ENCODE measurements at places on chromosomes 7 and 10.

GRCh38 chr10:124128811-124129145, 35.4 kb upstream of the CHST15 start:
- no peak for DNase-seq

- peak; percentile 98 for DNase-seq
These were observed 1.2 kb downstream of the KLLN start for GRCh38 chr10:87861953-87862678.

DNA sequence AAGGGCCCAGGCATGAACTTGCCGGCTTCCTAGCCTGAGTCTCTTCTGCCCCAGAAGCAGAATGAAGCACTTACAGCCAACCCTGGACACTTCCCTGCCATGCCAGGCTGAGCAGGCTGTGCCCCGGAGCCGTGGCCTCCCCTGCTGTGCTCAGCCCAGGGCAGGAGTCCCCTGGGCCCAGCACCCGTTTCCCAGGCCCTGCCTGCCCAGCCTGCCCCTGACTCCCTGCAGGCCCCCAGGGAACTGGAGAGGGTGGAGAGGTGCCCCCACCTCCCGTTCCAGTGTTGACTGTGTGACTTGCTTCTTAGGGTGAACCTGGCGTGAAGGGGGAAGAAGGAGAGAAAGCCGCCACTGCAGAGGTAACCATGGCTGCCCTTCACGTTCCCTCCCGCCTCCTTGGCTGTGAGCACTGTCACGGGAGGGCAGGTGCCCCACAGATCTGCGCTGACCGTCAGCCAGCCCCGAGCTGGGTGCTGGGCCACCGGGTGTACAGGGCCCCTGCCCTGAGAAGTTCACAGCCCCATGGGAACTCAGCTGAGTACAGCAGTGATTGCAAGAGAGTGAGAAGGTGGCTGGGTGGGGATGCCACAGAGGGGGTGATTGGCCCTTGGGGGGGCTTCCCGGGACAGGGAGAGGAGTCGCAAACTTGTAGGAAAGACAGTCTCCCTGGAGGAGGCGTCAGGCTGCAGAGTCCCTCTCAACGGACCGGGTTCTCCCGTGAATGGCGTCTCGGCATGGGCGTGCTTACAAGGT, 75.9 kb downstream of the MYL10 start:
- no peak for DNase-seq

DNA sequence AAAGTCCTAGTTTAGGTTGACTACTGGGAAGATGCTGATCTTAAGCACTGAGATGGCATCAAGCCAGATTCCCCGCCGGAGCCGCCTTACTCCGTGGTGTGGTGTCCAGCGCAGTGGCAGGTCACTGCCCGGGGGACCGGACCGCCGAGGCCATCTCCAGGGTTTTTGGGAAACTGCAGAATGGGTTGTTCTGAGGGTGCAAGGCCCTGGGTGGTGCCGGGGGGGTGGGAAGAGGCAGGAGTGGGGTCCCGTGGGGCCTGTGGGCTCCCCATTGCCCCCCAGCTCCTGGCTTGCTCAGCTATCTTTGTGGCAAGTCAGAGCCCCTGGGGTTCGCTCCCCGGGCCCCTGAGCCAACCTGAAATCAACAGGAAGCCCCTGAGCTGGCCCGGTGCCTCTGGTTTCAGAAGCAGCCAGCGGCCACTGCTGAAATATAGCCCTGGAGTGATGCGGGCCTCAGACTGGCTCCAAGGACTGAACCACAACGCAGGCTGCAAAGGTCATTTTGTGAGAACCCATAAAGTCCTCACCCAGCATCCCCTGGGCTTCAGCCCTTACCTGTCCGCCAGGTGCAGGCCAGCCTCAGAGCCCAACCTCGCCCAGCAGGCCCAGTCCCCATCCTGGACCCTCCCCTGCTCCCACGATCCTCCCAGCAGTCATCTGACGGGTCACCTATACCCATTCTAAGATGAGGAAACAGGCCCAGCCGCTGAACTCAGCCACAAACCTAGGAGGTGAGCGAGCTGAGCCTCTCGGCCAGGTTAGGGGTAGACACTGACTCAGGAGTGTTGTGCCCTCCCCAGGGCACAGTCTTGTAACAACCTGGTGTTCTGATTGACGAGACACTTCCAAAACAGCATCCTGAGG, 102.7 kb downstream of the PDGFA start:
- DNase-seq: no peak

- DNase-seq: peak; percentile 21
These were observed 620.4 kb downstream of the GALNT17 start for GRCh38 chr7:71752171-71752935.

DNA sequence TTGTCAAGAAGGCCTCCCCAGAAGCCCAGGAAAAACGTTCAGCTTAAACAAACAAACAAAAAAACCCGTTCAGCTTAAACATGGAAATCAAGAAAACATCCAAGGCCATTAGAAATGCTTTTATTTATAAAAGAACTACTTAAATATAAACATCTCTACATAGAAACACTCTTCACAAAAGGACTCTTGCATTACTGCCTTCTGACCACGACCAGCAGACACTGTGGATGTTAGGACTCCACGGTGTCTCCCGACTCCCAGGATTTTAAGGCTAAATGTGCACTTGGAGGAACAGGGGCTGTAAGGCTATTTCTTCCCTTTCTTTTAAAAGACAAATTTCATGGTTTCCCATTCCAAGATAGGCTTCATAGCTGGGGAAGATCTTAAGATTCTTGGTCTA, 93.0 kb downstream of the ABCC2 start:
- no peak for DNase-seq

DNA sequence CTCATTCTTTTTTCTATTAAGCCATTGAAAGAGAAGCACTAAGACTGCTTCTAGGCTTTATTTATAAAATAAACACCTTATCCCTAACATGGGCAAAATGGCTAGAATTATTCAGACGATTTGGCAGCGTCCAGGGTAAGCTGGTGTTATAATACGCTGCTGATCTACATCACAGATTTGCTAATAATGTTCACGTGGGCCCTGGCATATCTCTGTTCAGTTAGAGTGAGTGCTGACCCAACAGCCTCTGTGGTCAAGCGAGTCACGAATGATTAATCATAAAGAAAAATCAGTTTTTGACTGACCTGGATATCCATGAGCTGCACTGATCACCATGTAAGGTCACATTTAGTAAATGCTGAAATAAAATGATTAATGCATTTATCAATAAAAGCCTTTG, 28.4 kb upstream of the CBLL1 start:
- DNase-seq: no peak

GRCh38 chr7:28607855-28608193, 195.5 kb downstream of the CREB5 start:
- no peak for DNase-seq

- no peak for DNase-seq
These were observed 110.3 kb downstream of the VPS41 start for GRCh38 chr7:38798552-38799267.

DNA sequence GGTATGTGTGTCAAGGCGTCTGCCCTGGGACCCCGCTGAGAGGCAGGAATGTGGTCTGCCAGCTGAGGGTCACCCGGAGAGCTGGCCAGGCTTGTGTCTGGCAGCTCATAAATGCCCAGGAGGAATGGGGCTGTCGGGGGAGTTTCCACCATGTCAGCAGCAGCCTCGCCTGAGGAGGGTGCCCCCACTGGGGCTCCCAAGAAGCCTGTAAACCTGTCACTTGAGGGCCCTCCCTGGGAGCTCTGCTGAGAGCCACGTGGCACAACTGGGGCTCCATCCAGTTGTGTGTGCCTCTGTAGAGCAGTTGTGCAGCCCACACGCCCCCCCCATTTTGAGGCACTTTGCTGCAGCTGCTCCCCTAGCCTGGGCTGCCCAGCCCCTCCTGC, 70.6 kb downstream of the NEURL1 start:
- DNase-seq: no peak

GRCh38 chr10:101923256-101923655, 79.7 kb upstream of the KCNIP2 start:
- DNase-seq: no peak

DNA sequence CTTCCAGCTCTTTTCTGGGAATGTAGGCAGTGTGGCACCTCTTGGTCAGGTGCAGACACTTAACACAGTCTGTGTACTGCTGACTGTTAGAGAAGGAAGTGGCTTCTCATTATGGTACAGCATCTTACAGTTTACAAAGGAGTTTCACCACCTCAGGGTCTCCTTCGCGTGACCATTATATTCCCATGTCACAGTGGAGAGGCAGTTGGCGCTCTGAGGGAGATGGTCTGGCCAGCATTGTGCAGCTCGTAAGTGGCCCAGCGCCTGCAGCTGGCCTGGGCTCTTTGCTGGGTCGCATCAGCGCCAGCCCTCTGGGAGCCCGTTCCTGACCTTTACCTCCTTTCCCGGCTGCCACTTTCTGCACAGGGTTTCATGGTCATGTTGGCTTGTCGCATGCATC, 15.4 kb downstream of the TSPAN15 start:
- DNase-seq: no peak

DNA sequence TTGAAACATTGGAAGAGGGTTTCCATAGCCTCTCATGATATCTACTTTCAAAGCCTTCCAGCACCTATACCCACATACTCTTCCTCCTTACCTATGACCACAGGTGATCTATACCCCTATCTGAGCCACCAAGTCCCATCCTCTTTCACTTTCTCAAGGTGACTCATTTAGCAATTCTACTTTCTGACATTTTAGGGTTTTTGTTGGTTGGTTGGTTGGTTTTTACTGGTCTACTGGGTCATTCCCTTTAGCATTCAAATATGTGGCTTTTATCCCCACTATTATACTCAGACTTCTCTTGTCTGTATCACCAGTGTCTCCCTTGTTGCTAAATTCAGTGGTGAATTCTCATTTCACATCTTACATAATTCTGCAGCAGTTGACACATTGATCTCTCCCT, 130.4 kb upstream of the STEAP4 start:
- DNase-seq: no peak

DNA sequence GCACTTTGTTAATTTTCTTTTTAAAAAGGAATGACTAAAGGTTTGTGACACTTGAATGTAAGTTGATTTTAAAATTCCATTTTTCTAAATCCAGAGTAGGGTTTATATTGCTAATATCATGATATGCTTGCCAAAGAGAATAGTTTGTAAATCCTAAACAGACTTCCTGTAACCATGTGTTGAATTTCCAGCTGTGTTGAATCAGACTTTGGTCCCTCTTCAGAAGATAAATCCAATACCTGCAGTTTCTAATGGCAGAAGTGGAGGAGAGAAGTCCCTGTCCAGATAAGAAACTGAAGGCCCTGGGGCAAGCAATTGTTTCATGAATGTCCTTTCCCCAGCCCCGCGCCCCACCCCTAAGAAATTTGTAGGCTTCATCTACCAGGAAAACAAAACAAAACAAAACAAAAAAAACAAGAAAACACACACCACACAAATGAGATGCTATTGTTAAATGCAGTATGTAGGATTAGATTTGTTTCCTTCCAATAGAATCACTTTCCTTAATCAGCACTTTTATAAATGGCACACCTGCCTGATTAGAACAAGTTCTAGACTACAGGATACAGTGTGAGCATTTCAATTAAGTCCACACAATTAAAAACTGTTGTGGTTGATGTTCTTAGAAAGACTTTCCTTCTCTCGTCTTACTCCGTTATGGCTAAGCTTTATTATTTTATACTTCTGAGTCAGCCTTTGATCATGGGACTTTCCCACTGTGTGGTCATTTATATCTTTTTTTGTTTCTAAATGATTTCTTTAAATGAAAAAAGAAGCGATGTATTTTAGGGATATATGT, 122.8 kb downstream of the KAT6B start:
- no peak for DNase-seq

- peak; percentile 33 for DNase-seq
These were observed 58.6 kb upstream of the OPALIN start for GRCh38 chr10:96417441-96417840.

- DNase-seq: no peak
These were observed 701.6 kb upstream of the ANKRD30A start for GRCh38 chr10:36423821-36424248.

GRCh38 chr10:84098667-84099066, 40.6 kb upstream of the GHITM start:
- DNase-seq: no peak

DNA sequence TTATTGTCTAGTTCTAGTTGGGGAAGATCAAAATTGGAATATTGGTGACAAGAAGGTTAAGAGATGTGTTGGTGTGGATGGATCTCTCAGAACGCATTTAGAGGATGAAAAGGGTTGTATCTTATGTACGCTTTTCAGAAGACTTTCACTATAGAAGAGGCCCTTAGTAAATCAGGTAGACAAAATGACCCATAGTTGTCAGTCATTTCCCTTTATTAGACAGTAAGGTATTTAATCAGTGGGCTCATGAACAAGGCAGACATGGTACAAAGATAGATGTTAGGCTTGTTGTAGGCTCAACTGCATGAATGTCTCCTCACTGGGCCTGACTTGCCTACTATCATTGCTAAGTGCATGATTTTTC, 359.2 kb downstream of the PHF14 start:
- no peak for DNase-seq

GRCh38 chr7:54811041-54811845, 52.2 kb upstream of the SEC61G start:
- DNase-seq: no peak

- no peak for DNase-seq
These were observed 1.2 kb downstream of the ANTXRL start for GRCh38 chr10:46287846-46288477.

DNA sequence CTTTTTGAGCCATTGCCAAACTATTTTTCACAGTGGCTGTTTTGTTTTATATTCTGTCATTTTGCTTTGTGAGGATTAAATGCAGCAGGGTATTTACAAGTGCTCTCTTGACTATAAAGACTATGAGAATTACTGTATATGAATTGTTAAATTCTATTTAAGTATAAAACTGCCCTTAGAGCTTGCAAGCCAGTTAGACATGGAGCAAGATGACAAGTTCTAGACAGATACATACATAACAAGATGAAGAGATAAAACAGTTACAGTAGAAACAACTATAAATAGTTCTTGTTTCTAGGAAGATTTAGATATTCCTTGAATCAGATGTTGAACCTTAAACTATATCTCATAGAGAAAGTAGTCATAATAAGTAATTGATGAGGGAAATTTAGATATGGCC, 60.6 kb downstream of the DNAH11 start:
- DNase-seq: no peak

GRCh38 chr10:63769367-63769766, 248.2 kb downstream of the REEP3 start:
- DNase-seq: no peak

- no peak for DNase-seq
These were observed 71.3 kb downstream of the KCND2 start for GRCh38 chr7:120344276-120344675.

- no peak for DNase-seq
These were observed at the start of gene ZNF804B for GRCh38 chr7:88759230-88760135. TSS of gene ZNF804B (plus strand) at chr7:88759700. CDS start at chr7:88759977, 277 bp downstream.

DNA sequence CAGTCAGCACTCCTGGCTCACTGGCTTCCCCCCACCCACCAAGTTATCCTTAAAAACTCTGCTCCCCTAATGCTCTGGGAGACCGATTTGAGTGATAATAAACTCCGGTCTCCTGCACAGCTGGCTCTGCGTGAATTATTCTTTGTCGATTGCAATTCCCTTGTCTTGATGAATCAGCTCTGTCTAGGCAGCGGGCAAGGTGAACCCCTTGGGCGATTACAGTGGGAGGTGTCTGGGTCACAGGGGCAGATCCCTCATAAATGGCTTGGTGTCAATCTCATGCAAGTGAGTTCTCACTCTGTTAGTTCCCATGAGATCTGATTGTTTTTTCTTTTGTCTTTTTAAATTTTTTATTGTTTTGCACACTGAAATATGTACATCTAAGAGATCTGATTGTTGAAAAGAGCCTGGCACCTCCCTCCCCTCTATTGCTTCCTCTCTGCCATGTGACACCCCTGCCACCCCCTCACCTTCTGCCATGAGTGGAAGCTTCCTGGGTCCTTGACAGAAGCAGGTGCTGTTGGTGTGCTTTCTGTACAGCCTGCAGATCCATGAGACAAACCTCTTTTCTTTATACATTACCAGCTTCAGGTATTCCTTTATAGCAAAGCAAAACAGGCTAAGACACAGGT, 20.5 kb downstream of the OTUD1 start:
- DNase-seq: no peak

GRCh38 chr7:128059143-128059988, 28.1 kb upstream of the LRRC4 start:
- no peak for DNase-seq
